Hypothalamus (tissue), 51 donors: ENCODE measurements at places on chromosomes 1 and 21.

- DNase-seq: no peak
Measured at GRCh38 chr1:18482721-18483425, 2.1 kb downstream of the KLHDC7A start.

- peak; percentile 99 for DNase-seq
Measured at GRCh38 chr21:42973991-42974831, at the start of gene PKNOX1. TSS of gene PKNOX1 (plus strand) at chr21:42974562. CDS start at chr21:43004382, 29,820 bp downstream.

DNA sequence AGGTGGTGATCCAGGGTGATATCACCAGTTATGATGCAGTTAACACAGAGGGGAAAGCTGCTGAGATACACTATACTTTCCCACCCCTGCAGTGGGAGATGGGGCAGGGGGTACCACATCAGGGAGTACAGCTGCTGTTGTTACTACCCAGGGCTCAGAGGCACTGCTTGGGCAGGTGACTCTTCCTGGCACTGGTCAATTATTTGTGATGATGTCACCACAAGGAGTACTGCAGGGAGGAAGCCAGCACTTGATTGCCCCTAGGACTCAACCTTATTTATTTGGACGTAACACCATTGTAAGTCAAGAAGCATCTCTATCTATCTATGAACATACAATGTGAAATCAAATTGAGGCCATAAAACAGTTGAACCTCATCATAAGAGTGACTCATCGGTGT is 10.1 kb downstream of the IFNAR1 start:
- no peak for DNase-seq

- no peak for DNase-seq
Measured at GRCh38 chr21:44803651-44804050, 2.0 kb upstream of the UBE2G2 start.

DNA sequence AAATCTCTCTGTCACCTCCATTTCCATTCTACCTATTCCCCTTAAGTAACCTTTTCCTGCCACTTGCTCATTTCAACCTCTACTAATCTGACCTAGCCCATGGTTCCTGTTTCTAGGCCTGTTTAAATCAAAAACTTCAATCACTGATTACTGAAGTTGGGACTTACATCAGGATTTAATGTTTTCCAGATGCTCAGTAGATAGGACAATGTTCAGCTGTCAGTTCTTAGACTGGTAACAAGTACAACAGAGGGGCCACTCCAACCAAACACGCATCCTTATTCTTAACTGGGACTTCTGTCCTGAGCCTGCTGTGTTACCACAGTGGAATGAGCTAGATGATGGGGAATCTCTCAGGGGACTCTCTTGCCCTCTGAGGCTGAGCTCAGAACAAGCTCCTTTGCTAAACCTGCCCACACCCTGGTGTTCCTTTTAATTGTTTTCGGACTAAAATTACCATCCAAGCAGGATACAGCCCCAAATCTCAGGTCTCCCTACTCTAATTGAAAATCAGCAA is 974.6 kb downstream of the TTLL7 start:
- DNase-seq: no peak

GRCh38 chr1:41574842-41575241 is 90.4 kb upstream of the EDN2 start:
- DNase-seq: no peak

GRCh38 chr1:66984491-66984890 is 59.7 kb downstream of the MIER1 start:
- no peak for DNase-seq

GRCh38 chr1:30572192-30572591 is 151.2 kb downstream of the MATN1 start:
- no peak for DNase-seq

DNA sequence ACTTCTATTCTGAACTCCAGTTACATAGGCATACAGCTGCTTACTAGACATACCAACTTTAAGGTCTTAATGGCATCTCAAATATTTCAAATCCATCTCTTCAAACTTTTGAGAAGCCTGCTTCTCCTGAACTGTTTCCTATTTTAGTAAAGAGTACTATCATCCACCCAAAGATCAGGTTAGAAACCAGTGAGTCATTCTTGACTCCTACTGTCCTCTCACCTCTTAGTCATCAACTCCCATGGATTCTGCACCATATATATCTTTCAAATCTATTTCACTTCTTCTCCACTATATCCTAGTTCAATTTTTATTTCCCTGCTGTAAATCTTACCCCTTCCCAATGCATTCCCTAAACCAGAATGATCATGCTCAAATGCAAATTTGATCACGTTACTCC is 18.1 kb upstream of the BEND5 start:
- no peak for DNase-seq

GRCh38 chr1:226778657-226779058 is 39.6 kb upstream of the ITPKB start:
- no peak for DNase-seq

DNA sequence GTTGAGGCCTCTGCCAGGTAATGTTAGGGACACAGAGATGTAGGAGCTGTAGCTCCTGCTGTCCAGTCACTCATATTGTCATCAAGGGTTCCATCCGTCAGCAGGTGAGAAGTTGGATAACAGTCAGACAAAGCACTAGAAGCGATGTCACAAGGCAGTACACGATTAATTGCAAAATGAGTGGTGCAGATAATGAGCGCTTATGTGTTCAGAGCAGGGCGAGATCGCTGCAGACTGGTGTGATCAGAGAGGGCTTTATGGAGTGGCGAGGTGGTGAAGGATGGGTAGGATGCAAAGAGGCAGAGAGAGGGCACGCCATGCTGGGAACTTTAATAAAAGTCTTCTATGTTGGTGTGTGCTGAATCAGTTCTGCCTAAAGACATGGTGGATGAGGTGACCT is 8.8 kb downstream of the TMCC2 start:
- DNase-seq: no peak

DNA sequence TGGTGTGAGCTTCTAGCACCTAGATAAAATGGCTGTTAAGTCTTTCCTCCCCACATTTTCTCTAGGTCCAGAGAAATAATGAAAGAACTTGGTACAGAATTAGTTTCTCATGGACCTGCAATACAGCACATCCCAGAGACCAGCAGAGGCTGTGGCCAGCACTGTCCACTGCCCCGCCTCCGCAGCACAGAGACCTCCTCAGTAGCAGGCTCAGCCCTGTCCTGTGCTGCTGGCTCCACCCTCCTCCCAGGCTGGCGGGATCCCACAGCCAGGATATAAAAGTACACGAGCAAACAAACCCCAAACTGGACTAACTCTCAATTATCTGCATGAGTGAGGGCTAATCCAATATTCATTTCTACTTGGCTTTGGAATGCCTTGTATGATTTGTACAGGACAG is 401.5 kb downstream of the RPS6KC1 start:
- DNase-seq: no peak

DNA sequence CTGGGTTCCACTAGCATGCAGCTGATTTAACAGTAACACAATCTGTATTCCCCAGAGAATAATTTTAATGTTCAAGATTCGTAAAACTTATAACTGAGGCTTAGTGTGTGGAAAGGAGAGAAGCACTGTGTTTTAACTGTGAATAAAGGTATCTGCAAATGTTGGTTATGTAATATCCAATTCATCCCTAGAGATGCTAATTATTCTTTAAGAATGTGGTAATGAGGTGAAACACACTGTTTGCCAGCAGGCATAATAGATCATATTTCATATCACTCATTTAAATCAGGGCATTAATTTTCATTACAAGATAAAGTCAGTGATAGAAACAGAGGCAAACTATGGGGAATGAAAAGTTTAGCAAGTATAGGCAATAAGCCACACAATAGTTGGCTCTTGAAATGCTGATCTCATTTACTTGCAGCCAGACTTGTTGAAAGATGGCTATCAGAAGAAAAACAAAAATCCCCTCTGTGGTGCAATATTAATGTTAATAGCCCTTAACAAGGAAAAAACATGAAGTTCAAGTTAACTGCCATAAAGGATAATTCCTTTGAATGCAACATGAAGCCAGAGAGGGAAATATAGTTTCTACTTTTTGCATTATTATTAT is 33.4 kb downstream of the HMCN1 start:
- no peak for DNase-seq

- no peak for DNase-seq
Measured at GRCh38 chr1:58045094-58045705, 501.3 kb downstream of the OMA1 start.

GRCh38 chr1:94245747-94246438 is 8.5 kb upstream of the ARHGAP29 start:
- no peak for DNase-seq

GRCh38 chr1:226496453-226497015 is 52.0 kb upstream of the STUM start:
- no peak for DNase-seq

- peak; percentile 80 for DNase-seq
Measured at GRCh38 chr21:42532466-42533181, 19.0 kb downstream of the SLC37A1 start.

DNA sequence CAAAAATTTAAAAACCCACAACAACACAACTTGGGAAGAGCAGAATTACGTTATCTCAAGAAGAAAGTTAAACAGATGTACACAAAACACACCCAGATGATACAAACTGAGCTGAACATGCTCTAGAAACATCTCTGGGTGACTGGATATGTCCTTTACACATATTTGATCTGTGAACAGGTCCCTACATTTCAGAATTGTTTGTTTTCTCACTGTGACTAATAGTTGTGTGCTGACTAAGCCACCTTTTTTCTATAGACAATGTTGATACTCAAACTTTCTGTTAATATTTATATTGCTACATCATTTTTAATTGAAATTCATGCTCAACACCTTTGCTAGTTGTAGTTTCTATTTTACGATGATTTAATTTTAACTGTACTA is 1.0 kb upstream of the F11R start:
- DNase-seq: no peak

GRCh38 chr1:29520571-29521437 is 284.5 kb downstream of the PTPRU start:
- no peak for DNase-seq

DNA sequence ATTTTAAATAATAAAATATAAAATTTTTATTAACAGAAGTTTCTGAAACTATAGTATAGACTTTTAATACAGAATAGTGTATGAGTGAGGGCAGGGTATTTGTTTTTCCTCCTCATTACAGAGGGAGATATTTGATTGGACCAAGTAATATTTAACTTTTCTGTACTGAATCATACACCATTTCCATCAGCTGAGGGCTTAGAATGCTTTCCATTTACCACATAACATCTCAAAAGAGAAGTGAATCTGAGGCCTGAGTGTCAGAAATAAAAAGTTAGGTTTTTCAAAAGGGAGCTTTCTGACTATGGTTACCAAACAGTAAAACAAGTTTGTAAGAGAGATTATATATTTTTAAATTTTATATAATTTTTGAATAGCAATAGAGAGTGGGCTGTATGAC is 29.5 kb downstream of the TLCD4 start:
- no peak for DNase-seq

DNA sequence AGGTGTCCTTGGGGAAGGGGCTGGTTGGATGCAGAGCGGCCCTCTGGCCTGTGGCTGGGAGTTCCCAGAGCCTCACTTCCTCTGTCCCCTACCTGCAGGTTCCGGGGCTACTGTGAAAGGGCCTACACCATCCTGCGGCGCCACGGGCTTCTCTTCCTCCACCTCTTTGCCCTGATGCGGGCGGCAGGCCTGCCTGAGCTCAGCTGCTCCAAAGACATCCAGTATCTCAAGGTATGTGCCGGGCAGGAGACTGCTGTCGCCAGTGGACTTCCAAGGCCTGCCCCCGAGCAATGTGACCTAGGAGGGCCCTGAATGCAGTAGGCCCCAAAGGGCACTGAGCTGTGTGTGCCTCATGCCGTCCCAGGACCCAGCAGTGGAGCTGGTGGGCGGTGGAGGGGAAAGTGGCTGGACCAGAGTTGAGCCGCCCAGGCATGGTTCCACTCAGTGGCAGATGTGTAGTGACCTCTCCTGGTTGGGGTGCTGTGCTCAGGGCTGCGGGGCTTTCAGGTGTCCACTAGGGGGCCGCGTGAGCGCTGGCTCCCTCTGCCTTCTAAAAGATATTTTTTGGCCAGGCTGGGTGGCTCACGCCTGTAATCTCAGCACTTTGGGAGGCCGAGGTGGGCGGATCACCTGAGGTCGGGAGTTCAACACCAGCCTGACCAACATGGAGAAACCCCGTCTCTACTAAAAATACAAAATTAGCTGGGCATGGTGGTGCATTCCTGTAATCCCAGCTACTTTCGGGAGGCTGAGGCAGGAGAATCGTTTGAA is 73.4 kb downstream of the PIK3CD start:
- DNase-seq: peak; percentile 27

DNA sequence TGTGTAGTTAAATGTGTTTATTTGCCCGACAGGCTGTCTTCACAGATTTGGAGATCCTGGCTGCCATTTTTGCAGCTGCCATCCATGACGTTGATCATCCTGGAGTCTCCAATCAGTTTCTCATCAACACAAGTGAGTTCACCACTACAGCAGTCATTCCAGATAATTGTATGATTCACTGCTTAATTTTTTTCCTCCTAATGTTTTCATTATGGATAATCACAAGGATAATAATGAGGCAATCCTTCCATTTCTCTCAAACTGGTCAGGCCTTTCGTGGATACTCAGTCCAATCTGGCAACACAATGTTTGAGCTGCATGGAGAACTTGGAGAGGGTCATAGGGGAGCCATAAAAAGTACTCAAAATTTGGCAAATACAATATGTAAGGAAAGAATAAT is 168.3 kb upstream of the SGIP1 start:
- no peak for DNase-seq

GRCh38 chr1:44945967-44946366 is 40.4 kb downstream of the EIF2B3 start:
- no peak for DNase-seq

DNA sequence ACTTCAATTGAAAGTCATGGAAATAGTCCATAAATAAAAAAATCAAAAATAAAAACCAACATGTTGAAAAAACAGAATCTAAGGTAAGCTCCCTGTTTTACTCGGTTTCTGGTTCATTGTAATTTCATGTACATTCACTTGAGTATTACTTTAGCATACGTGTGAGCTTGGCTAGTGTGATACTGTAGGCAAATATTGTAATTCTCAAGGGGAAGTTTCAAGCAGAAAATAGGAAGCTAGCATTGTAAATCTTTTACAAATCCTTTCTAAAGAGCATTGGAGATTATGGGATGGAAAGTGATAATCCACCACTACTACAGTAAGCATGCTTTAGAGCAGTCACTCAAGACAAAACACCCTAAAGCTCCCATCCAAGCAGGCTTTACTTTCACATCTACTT is 3.3 kb upstream of the LPAR3 start:
- DNase-seq: no peak

GRCh38 chr1:5109633-5110032 is 455.2 kb downstream of the AJAP1 start:
- no peak for DNase-seq

DNA sequence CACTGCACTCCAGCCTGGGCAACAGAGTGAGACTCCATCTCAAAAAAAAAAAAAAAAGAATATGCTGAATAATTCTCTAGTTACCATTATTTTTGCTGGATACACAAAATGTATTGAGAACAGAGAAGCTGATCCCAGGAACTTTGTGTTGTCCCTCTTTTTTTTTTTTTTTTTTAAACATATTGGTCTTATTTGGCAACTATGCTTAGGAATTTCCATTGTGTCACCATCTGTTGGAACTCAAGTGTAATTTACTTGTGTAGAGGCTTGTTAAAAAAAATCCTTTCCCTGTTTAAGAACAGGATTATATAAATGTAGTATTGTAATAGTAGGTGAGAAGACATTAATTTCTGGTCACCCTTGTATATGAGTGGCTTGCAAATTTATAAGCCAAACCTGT is 28.6 kb downstream of the CAMSAP2 start:
- DNase-seq: no peak

- no peak for DNase-seq
Measured at GRCh38 chr1:236302941-236303340, 21.2 kb upstream of the ERO1B start.
